Right cardiac atrium (tissue), 5 donors: ENCODE measurements at places on chromosomes 7 and 10. TPM values are rescaled to one million over a fixed set of nuclear protein-coding genes. Genes with fewer than 3 reads are reported as not detected.

KCNIP2 gene
- polyA plus RNA-seq: 729 TPM

DNA sequence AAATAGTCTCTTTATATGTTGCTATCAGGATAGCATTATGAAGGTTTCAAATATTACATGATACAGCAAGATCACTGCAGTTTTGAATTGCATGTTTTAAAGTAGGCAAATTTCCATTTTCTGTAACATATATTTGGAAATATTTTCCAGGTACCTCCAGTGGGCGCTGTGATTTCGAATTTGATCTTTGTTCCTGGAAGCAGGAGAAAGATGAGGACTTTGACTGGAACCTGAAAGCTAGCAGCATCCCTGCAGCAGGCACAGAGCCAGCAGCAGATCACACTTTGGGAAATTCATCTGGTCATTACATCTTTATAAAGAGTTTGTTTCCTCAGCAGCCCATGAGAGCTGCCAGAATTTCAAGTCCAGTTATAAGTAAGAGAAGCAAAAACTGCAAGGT is 299.0 kb downstream of the MALRD1 start:
- DNase-seq: no peak

- no peak for DNase-seq
Measured at GRCh38 chr7:157703534-157704195, 366.9 kb downstream of the DNAJB6 start.

ZNF804B gene
- polyA plus RNA-seq: 0.02 TPM
